T-helper 9 cell (primary cell): ENCODE measurements at places on chromosomes 2 and 18.

- no peak for DNase-seq
These were observed 97.4 kb downstream of the TNS1 start for GRCh38 chr2:217905395-217905794.

DNA sequence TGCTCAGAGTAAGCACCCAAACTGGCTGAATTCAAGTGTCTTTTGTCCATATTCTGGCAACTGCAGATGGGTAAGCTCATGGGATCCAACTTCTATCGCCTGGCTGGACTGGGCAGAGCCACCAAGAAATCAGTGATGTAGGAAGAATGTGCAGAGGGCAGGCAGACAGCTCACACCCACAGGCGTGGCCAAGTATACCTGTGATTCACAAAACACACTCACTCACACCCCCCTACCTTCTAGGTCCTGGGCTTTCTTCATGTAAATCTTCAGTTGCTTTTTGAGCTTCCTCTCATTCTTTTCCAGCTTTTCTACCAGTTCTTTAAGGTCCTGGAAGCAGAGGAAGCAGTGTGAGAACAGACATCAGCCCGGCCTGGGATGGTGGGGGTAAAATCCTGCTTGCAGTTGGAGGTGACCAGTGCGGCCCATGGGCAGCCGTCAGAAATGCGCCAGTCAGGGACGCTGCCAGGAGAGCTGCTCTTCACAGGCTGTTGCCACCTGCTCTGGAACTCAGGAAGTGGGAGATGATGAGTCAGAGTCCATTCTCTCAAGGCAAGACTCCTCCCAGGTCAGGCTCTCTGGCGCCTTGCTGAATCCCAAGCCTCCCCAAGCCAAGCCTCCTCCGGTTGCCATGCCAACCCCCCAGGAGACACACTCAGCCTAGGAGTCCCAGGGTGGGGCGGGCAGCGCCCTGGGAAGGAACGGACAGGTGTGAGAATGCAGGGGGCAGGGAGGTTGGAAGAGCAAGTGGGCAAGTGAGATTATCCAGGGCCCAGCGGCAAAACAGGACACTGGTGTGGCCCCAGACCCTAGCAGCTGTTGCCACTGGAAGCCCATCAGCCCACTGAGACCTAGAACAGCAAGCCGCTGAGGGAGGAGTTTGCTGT, 36.2 kb upstream of the ACAA2 start:
- no peak for DNase-seq

GRCh38 chr2:136247204-136247950, 129.4 kb upstream of the CXCR4 start:
- no peak for DNase-seq

DNA sequence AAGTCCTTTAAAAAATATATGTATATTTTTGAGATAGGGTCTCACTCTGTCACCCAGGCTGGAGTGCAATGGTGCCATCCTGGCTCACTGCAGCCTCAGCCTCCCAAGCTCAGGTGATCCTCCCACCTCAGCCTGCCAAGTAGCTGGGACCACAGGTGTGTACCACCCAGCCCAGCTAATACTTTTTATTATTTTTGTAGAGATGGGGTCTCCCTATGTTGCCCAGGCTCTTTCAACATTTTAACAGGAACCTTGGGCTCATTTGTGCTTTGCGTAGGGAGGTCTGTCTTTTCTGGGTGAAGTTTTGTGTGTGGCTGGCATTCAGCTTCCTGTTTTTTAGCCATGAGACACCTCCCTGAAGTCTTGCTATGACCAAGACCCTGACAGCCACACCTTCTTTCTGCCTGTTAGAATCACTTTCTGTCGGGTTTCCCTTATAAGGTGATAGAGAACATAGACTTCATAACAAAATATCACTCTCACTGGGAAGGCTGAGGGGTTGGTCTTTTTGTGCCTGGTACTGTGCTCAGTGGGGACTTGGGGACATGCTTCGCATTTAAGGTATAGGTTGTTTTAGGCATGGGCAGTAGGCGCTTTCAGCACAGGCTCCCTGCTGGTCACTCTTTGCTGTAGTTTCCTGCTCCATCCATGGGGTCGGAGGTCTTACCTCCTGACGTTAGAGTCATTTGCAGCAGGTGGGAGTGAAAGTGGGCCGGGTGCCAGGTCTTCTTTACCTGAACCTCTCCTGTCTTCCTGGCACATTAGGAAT, 3.4 kb downstream of the RAB31 start:
- DNase-seq, result no peak
